WTC11 (cell line): ENCODE measurements at places on chromosomes 2 and 18. TPM values are rescaled to one million over a fixed set of nuclear protein-coding genes. Genes with fewer than 3 reads are reported as not detected.

- no peak for DNase-seq
Measured at GRCh38 chr18:10142496-10143160, 228.8 kb downstream of the VAPA start.

- DNase-seq, result no peak
Measured at GRCh38 chr2:20457661-20458630, 11.1 kb downstream of the RHOB start.

- no peak for DNase-seq
Measured at GRCh38 chr2:118502106-118502505, 345.3 kb downstream of the EN1 start.

Gene TXNDC2
- total RNA-seq, result 0.09 to 0.26 TPM (median 0.14 TPM) in 3 replicates

- no peak for DNase-seq
Measured at GRCh38 chr2:239175181-239175580, 225.6 kb downstream of the HDAC4 start.

DNA sequence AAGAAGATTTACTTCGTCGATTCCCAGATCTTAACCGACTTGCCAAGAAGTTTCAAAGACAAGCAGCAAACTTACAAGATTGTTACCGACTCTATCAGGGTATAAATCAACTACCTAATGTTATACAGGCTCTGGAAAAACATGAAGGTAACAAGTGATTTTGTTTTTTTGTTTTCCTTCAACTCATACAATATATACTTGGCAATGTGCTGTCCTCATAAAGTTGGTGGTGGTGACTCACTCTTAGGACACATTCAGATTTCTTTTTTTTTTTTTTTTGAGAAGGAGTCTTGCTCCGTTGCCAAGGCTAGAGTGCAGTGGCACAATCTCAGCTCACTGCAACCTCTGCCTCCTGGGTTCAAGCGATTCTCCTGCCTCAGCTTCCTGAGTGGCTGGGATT is 26.8 kb downstream of the MSH2 start:
- DNase-seq, result no peak

GRCh38 chr18:13300029-13300428 is 81.5 kb downstream of the LDLRAD4 start:
- DNase-seq, result no peak

- DNase-seq, result no peak
Measured at GRCh38 chr2:11554399-11554716, 20.5 kb downstream of the GREB1 start.

Gene MAL
- total RNA-seq, result 0.22 to 0.39 TPM in 2 of 3 replicates, not detected in the other

DNA sequence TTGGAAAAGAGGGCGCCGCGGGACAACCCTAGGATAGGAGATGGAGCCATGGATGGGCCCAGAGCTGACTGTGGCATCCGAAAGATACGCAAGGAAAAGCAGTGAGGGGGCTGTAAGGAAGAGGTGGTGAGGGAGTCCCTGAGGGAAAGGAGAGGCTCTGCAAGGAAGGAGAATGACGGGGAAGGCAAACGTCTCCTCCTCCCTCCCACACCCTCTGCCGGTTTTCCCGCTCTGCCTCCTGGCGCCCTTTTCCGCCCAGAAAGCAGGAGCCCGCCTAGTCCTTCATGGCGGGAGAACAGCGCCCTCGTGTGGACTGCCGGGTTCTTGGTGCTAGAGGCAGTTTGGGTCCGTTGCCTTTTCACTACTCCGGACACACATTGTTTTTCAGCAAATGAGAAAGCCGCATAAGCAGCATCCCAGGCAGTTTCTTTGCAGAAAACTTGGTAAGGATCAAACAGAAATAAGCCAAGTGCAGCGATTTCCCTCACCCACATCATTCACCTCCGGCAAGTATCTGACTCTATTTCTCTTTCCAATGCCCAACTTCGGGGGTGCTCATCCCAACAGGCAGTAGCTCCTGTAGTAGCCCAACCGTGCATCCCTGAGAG is 200.4 kb downstream of the INO80D start:
- DNase-seq, result peak; percentile 96

Gene SLC9A2
- total RNA-seq, result 0.07 to 0.16 TPM (median 0.11 TPM) in 3 replicates

- DNase-seq, result no peak
Measured at GRCh38 chr18:42184685-42185477, 229.8 kb downstream of the PIK3C3 start.

- no peak for DNase-seq
Measured at GRCh38 chr2:236264256-236264655, at the start of gene ASB18. TSS of gene ASB18 (minus strand) at chr2:236264406. CDS start at chr2:236264345, 61 bp downstream.

Gene CIB4
- total RNA-seq, result not detected in 3 replicates

Gene FTCDNL1
- 0.85 to 2.1 TPM (median 1.8 TPM) in 3 replicates for total RNA-seq

DNA sequence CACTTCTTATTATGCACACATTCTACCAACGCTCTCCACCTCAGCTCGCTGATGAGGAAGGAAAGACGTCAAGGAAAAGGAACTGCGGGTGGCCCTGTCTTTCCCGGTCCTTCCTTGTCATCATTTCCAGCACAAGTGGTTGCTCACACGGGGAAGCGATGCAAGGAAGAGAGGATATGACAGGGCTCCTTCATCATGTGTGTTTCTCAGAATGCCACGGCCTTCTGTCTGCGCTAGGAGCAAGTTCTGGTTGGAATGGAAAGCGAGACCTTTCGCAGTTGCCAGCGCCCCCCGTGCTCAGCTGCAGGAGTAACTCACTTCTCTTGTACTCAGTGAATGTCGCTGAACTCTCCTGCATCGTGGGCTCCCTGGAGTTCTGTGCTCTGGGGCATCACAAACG is 191.8 kb upstream of the GLI2 start:
- no peak for DNase-seq

GRCh38 chr2:121019756-121020155 is 265.2 kb downstream of the TFCP2L1 start:
- DNase-seq, result no peak

Gene FIGLA
- total RNA-seq, result not detected in 3 replicates
